GF-D8 (cell line): ENCODE measurements at places on chromosomes 6 and 20.

DNA sequence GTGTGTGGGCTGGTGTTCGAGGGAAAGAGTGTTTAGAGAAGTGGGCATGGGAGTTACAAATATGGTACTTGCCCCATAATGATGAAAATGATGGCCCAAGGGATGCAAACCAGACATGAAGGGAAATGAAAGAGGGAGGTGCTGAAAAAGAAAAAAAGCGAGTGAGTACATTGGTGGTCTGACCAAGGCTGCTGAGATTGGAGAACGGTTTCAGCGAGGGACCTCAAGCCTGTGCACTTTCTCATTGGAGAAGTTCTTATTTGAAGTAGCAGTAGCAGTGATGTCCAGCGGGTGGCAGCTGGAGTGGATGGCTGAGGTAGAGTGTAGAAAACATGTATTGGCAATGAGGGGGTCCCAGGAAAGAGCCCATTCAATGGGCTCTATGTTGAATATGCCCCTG is 54.8 kb downstream of the TNFAIP3 start:
- DNase-seq: no peak

DNA sequence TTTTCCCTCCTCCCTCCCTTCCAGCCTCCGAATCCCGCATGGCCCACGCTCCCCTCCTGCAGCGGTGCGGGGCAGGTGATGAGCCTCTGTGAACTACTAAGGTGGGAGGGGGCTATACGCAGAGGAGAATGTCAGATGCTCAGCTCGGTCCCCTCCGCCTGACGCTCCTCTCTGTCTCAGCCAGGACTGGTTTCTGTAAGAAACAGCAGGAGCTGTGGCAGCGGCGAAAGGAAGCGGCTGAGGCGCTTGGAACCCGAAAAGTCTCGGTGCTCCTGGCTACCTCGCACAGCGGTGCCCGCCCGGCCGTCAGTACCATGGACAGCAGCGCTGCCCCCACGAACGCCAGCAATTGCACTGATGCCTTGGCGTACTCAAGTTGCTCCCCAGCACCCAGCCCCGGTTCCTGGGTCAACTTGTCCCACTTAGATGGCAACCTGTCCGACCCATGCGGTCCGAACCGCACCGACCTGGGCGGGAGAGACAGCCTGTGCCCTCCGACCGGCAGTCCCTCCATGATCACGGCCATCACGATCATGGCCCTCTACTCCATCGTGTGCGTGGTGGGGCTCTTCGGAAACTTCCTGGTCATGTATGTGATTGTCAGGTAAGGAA is at the start of gene OPRM1:
Gene OPRM1, plus strand, starts transcription at position 10 of the 612 bp plus-strand sequence. Its CDS starts 305 bp downstream, at position 315.
- DNase-seq: no peak

DNA sequence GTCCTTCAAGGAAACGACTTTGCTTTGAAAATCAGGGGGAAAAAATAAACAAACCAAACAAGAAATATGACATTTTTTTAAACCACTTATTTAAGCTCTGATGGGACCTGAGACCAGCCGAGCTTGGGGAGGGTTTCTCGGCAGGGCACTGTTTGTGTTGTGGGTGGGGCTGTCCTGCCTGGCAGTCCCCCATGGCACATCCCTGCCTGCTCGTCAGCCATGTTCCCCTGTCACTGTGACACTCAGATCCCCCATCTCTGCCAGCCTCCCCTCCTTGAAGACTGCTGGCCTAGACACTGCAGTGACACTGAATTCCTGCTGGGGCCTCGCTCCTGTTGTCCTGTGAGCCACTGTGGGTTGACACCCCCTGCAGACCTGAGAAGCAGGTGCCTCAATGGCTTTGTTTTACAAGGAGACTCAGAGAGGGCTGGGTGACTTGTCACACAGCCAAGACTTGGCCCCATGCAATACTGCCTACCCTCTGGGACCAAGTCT is 95.1 kb upstream of the PTPN1 start:
- no peak for DNase-seq

GRCh38 chr20:63517376-63518309 is 2.9 kb upstream of the PPDPF start:
- no peak for DNase-seq

DNA sequence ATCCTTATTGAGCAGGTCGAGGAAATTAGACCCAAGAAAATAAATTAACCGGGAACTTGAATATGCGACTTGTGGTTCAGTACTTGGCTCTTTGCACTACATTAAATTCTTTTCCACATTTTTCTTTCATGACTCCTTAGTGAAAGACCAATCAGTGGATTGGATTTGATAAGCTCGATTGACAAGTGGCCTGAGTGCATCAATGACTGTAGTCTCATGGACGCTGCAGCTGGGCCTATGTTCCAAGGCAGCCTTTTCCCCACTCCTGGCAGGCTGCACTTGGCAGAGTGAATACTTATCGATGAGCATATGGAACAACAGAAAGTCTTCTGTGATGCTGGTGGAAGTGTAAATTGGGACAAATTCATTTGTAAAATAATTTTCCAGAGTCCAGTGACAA is 210.8 kb upstream of the EXOC2 start:
- no peak for DNase-seq

DNA sequence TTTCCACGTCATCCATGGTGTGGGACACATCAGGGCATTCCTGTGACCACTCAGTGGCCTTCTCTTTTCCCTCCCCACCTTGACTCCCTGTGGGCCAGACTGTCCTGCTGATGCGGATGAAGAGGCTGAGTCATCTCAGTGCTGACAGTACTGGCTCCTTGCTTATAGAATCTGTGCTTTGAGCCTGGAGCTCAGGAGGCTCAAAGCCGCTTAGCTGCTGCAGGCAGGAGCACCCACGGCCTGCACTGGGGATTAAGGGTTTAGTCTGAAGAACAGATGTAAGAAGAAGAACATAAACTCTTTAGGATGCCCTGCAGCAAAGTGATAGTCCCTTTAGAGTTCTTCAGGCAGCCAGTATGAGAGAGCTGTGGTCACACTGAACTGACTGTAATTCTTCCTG is 642.0 kb upstream of the CHD6 start:
- no peak for DNase-seq

- DNase-seq: no peak
Observed at GRCh38 chr20:23212464-23212995, 126.4 kb upstream of the CD93 start.
